Adipocyte (in vitro differentiated cells): ENCODE measurements at places on chromosomes 13 and 19.

DNA sequence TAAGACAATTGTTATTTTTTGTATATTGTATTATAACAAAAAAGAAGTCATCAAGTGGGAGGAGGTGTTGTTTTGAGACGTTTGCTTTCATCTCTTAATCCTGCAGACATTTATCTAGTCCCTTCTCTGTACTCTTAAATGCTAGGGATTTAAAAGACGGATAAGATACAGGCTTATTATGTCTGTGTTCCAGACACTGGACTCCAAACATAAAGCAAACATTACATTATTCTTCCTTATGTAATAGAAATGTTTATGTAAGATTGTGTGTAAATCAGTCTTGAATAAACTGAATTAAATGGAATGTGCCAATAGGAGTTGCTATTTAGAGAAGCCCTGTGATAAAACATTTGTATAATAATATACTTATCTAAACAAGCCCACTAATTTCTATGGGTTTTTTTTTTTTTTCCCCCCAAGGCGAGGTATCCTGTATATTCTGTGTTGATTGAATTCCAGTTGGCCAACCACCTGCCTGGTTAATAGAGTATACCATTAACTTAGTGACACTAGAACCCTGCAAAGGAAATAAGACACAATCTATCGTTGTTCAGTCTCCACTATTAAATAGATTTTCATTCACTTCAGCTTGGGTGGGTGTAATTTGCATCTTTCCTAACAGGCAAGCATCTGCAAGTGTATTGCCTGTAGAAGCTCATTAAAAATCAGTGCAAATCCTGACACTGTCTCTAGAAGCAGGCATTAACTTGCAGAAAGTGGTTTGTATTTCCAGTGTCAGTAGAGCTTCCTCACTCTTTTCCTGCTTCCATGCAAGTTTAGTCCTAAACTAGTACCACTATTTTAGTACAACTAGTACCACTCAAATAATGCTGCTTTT is 69.0 kb downstream of the LRCH1 start:
- DNase-seq: no peak

- peak; percentile 81 for DNase-seq
These were observed 71.4 kb downstream of the ALOX5AP start for GRCh38 chr13:30806784-30807183.

DNA sequence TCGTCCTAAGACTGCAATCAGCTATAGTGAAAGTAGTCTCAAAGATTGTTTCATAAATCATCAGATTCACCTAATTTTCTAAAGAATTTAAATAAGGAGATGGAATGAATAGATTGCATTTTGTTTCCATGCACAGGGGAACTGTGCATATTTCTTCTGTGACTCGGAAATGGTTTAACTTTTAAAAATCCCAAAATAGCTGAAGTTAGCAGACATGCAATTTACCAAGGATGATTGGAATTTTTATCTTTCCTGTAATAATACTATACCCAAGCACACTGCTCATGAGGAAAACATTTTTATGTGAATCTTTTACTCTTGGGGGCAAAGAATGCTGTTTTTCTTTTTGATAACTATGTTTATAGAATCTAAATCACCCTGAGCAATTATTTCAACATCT is 15.0 kb upstream of the LMO7 start:
- peak; percentile 78 for DNase-seq

- DNase-seq: no peak
These were observed 718.5 kb downstream of the UQCRFS1 start for GRCh38 chr19:28494461-28494860.

GRCh38 chr13:74715718-74716117 is 581.5 kb upstream of the KLF12 start:
- DNase-seq: no peak
